ENCODE measurements at places on chromosomes 2 and 18.

GRCh38 chr2:119827866-119828507 lies 68.3 kb downstream of the PTPN4 start:
- no peak for DNase-seq

- no peak for DNase-seq
Observed at GRCh38 chr2:210553373-210553772, 3.0 kb upstream of the CPS1 start.

DNA sequence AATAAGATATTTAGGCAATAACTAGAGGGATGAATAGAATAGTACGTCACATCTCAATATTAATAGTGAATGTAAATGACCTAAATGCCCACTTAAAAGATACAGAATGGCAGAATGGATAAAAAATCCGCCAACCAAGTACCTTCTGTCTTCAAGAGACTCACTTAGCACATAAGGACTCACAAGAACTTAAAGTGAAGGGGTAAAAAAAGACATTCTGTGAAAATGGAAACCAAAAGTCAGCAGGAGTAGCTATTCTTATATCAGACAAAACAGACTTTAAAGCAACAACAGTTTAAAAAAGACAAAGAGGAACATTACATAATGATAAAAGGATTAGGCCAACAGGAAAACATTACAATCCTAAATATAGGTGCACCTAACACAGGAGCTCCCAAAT lies 56.7 kb upstream of the DSC1 start:
- DNase-seq: no peak

DNA sequence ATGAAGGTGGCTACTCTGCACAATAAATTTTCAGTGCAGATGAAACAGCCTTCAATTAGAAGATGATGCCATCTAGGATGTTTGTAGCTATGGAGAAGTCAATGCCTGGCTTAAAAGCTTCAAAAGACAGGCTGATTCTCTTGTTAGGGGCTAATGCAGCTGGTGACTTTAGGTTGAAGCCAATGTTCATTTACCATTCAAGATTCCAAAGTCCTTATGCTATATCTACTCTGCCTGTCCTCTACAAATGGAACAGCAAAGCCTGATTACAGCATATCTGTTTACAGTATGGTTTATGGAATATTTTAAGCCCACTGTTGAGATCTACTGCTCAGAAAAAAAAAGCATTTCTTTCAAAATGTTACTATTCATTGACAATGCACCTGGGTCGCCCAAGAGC lies 15.8 kb downstream of the TGFA start:
- DNase-seq: no peak

- DNase-seq: no peak
Observed at GRCh38 chr2:173218326-173219056, 136.2 kb upstream of the CDCA7 start.

GRCh38 chr18:33507019-33507418 lies 66.5 kb upstream of the CCDC178 start:
- DNase-seq: peak; percentile 10

DNA sequence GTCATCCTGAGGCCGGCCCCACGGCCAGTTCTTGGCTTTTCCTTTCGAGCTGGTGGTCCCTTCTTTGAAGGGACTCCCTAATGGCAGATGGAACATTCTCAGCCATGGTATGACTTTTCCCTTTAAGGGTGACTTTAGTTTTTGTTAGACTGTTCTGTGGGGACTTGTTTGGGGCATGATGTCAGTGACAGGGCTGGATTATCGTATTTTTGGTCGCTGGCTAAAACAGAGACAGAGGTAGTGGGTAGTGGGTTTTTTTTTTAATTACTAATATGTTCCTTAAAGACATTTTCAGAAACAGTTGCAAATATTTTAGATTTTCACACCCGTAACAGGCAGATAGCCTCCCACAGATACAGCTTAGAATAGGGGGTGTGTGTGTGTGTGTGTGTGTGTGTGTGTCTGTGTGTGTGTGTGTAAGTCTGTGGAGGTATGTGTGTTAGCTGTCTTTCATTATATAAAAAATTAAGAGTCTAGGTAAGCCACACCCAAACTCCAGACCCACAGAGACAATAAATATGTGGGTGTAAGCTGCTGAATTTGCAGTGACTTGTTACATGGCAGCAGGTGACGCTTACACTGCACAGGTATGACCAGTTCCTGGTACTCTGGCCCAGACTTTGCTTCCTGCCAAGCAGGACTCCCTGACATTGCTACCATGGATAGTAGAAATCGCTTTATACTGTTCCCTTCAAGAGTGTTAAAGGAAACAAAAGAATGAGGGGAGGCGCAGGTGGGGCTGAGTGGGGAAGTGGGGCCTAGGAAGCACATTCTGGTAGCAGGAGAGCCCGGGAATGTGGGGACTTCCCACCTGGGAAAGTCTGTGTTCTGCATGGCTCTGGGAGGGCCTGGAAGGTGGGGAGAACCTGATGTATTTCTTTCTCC lies 20.9 kb downstream of the NCK2 start:
- no peak for DNase-seq

DNA sequence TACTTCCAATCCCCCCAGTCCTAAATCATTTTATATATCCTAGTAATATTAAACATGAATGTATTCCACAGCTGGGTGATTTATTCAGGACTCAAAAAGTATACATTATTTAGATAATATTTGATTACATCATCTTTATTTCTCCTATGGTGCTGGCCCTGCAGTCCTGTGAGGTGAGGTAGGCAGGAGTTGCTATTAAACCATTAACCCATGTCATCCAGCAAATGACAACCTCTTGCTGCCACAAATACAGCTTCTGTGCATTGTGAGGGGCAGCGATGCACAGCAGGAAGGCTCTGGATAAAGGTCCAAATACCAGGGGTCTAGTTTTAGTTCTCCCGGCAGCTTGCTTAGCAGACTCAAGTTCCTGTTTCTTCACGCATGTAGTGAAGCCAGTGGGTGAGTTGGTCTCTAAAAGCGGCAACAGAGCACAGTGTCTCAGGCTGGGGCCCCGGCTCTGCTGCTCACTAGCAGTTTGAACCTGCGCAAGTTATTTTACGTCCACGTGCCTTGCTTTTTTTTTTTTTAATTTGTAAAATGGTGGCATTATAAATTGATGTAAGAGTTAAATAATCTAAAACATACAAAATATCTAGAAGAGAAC lies 36.1 kb downstream of the INSIG2 start:
- DNase-seq: no peak

DNA sequence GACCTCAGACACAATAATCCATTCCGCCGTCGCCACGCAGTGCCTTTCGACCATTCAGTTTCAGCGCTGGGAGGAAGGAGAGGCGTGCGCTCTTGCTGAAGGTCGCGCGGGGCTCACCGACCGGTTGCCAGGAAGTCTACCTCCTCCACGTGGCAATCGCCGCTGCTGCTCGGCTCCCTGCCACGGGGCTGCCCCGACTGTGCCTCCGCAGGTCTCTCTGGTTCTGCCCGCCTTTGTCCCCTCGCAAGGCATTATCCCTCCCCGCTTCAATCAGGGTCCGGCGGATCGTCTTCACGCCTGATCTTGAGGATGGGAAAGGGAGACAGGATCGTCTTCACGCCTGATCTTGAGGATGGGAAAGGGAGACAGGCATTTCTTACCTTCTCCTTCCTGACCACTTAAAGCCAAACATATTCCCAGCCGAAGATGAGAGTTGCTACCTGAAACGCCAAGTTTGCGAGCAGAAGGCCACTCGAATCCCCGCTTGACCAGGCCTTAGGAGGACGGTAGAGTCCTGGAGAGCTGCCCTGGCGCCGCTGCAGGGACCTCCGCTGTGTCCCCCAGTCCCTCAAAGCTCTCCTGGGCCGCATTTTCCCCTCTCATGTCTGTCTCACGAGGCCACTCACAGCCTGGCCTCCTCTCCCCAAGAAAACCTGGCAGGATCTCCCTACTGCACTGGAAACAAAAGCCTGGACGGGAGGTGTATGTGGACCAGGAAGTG lies 4.3 kb upstream of the GPR45 start:
- no peak for DNase-seq

DNA sequence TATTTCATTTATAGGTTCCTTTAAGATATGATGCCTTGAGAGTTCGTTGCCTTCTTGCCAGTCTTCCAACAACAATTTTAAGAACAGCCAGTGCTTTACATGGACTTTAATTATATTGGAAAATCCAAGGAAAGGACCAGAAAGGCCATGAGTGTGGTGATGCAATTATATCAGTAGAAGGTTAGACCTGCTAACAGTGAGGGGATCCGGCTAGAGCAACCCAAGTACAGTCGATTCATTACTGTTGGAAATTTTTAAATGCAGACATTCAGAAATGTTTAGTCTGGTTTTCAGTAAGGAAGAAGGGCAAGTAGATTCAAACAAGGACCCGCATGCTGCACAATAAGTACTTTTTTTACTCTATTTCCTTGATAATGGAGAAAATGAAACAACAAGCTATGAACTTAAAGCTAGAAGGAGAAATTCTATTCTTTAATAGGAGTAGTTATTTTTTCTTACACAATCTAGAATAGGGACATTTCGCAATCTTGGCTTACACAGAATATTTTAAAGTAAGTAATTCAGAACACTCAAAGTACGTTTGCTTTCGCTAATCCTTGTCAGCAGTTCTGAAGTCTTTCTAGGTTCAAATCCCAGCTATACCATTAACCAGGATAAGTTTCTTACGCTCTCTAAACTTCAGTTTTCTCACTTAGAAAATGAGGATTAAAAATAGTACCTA lies 405.5 kb downstream of the MEIS1 start:
- no peak for DNase-seq

- no peak for DNase-seq
Observed at GRCh38 chr2:30784682-30785081, 22.6 kb downstream of the CAPN13 start.

- DNase-seq: peak; percentile 77
Observed at GRCh38 chr2:168849610-168850009, 40.6 kb downstream of the SPC25 start.

DNA sequence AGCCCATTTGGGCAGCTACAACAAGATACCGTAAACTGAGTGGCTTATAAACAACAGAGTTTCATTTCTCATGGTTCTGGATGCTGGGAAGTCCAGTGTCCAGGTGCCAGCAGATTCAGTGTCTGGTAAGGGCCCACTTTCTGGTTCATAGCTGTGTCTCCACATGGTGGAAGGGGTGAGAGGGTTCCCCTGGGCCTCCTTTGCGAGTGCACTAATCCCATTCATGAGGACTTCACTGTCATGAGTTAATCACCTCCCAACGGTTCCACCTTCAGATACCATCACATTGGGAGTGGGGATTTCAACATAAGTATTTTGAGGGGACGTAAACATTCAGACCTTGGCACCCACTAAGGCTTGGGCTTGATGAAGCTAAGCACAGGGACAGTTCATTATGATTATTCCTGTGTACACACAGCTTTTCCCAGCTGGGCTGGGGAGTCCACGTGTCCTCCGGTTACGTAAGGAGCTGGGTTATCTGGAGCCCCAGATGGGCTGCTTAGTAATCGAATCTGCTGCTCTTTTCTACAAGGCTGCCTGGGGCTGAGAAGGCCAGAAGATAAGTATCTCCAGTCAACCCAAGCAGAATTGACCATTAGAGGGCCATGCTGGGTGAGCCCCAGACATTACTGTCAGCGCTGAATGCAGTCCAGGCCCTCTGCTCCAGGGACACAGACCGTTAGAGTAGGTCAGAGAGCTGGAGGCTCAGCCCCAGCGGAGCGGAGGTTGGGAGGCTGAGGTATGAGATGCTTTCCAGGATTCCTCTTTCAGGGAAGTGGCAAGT lies 42.7 kb downstream of the EPAS1 start:
- DNase-seq: peak; percentile 98

DNA sequence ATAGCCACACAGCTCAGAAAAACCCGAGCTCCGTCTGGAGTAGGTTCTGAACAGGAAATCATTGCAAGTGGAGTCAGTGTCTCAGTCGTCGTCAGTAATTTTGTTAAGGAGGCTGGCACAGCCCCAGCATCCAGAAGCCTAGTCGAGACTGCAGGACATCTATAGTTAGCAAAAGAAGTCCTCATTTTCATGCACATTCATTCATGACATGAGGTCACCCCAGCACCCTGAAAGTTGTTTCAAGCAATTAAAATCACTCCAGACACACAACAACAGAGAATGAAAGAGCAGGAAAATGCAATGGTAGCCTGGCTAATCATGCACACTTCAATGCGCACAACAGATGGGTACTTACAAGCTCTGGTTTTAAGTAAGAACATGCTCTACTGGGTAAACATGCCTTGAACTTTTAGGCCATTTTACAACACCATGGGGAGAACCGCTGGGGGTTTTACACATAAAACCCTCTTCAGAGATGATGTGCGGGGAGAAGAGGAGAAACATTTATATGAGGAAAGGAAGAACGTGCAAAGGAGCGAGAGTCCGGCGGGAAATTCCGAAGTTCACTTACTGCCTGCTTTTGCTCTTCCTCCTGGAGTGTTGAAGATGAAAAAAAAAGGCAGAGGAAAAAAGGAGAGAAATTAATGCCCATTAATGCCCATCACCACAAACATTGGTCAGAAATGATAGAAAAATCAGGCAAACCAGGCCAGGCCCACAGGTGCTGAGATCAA lies 77.4 kb upstream of the DNMT3A start:
- DNase-seq: no peak

- peak; percentile 74 for DNase-seq
Observed at GRCh38 chr2:7672027-7672684, 754.9 kb downstream of the RNF144A start.

- no peak for DNase-seq
Observed at GRCh38 chr2:174442546-174443510, 44.0 kb downstream of the GPR155 start.

GRCh38 chr2:234492717-234493485 lies 4.0 kb downstream of the ARL4C start:
- DNase-seq: no peak

DNA sequence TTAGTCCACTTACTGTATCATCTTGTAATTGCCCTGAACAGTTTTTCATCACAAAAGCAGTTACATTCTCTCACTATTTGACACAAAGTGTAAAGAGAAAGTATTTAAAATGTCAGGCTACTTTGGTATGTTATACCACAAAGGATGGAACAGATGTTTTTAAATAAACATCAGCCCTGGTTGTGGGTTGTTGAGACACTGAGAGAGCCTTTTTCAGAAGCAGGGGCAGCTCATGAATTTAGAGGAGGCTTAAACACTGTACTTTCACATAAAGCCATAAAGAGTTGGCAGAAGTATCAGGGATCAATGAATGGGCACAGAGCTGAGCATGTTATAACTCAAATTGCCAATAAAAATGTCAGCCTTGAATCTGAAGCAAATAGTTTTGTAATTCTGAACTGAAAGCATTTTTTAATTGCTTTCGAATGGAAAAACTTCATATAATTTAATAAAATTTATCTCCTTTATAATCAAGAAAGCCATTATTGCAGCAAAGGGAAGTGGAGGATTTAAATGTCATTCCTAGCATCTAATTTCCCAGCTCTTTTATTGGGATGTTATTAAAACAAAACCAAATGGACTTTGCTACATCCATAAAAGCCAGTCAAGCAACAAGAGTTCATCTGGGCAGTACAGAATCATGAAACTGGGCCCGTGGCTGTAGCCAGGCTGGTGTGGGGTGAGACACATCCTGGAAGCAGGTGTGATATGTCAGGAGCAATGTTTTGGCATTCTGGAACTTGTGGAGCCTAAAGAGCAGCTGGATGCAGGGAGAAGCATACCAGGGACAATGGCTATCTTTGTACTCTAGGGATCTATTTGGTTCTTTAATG lies 95.1 kb upstream of the NT5C1B start:
- no peak for DNase-seq

DNA sequence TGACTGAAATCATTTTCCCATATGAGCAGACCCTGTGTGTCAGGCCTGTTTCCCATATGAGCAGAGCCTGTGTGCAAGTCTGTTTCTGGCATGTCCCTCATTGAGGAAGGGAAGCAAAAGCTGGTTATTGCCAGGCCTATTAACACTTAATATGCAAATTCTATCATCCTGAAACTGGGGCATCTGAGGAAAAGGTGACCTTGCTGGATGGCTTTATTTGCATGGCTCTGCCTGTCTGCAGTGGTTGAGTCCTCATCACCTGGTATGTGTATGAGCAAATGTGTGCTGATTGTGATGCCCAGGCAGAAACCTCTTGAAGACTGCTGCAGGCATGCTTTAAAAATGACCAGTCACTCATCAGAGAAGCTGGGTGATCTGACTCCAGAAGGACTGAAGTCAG lies 31.2 kb downstream of the EIF4E2 start:
- no peak for DNase-seq

All from erythroblast (primary cell).